Iris pigment epithelial cell (primary cell): ENCODE measurements at places on chromosomes 2 and 18.

DNA sequence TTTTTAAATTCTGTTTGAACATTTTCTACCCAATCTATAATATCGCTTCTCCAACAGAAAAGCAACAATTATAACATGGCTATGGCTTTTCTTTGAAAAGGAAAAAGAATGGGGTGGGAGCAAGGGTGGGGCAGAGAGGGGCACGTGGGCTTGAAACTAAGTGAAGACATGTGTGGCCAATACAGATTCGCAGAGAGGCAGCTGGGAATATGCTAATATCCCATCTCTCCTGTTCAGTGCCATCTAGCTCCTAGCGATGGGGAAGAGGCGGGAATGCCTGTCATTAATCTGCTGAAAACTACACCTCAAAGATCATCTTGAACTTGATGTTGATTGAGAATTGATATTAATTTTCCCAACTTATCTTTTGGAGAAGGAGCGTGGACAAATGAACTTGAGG, 65.5 kb upstream of the ITGA6 start:
- no peak for DNase-seq

DNA sequence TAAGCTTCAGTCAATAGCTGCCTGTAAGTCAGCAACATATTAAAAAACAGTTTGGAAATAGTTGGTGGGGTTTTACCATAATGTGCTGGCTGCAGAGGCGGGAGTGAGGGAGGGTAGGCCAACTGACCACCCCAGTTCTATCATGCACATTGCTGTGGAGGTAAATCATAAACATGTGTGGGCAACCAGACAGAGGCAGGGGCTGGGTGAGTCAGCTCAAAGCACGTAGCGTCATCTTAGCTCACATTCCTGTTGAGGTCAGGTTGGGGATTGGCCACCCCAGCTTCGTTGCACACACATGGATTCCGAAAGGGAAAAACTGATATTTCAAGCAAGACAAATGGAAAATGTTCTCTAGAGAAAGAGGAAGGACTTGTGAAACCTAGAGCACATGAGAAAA, 19.5 kb downstream of the GPR45 start:
- peak; percentile 100 for DNase-seq

GRCh38 chr18:12608301-12608700, 49.6 kb downstream of the SPIRE1 start:
- DNase-seq: peak; percentile 71

DNA sequence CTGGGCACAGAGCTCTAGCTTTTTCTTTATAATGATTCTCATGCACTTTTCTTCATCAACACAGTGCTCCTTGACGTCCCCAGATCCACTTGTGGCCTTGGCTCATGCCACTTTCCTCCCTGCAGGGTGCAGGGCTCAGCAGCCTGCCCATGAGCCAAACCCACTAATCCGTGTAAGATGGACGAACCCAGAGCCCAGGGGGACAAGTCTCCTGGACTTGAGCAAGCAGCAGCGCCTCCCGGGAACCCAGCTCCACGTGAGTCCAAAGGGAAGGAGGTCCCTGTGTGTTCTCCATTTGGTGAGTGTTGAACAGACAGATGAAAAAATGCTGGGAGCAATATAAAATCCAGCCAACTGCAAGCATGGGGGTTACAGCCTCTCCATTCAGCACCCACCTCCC, 470.6 kb upstream of the HS6ST1 start:
- DNase-seq: no peak

DNA sequence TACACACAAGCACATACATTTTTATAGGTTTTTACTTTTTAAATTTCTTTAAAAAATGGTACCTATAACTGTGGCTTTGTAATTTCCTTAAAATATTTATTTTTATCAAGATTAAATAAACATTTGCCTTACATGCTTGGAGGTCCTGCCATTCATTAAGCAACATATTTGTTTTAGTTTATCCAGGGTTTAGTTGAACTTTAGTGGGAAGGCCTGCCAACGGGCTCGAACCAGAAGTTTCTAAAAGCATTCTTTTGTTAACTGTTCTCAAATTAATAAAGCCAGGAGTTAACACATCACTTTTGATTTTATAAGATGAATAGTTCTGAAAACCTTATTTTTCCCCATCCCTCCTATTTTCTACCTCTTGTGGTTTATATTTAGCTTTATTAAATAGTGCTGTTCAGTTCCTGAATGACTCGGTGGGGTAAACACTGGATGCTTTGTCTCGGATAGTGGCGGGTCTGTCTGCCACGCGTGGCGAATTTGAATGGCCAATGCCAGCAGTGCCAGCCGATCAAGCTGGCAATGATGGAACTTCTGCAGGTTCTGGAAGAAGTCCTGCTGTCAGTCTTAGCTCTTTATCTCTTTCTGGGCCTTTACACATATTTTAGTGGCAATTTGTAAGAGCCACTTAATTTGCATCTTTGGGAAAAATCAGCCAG, 32.2 kb downstream of the SH3YL1 start:
- no peak for DNase-seq

- DNase-seq: peak; percentile 3
Observed at GRCh38 chr2:235433860-235434259, 60.0 kb upstream of the AGAP1 start.

DNA sequence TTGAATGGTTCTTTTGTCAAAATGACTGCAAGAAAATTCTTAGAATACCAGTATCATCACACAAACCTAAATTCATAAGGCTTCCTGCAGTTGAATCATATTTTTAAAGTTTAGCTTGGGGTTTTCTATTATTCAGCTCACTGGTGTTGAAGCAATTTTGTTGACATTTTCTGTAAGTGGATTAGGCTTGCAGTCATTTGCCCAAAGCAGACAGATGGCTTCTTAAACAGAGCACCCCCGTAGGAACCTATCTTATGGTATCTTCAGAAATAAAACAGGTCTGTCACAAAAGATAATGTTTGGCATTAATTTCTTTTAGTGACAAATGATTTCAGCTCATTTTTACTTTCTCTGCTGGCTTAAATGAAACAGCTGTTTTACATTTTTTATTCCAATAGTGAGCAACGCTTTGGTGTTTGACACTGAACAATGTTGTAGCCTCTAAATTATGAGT, 331.1 kb downstream of the PLCL1 start:
- DNase-seq: no peak

DNA sequence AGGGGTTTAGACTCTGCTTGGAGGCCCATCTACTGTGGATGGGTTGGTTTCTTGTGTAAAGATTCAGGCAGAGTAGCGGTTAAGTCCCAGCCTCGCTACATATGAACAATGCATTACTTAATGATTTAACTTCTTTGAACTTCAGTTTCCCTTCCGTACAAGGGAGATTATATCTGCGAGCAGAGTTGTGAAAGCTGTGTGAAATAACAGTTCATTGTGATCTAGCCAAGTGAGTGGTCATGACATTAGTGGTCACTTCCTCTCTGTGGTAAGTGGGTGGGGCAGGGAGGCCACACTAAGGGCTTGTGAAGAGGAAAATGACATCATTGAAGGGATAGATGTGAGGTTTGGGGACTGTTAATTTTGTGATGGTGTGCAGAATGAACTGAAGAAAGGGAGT, 14.1 kb upstream of the MEX3C start:
- peak; percentile 91 for DNase-seq

- no peak for DNase-seq
Observed at GRCh38 chr18:47709556-47709955, 220.9 kb downstream of the SMAD2 start.

- no peak for DNase-seq
Observed at GRCh38 chr2:121519732-121520640, 10.7 kb upstream of the RNU4ATAC start.

DNA sequence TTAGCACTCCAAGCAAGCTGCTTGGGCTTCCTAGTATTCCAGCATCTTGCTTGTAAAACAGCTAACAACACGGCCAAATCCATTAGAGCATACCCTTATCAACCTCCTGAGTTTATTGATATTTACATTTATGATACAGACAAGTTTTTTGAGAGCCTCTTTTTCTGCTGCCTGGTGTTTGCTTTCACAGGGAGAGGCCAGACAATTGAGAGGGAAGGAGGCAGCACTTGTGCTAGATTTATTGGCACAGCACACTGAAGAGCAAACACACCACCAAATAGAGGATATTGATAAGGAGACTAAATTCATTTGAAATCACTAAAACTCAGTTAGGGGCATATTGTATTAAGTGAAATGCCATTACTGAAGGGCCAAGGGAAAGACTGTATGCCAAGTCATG, 1142.3 kb upstream of the FANCL start:
- DNase-seq: no peak

- DNase-seq: peak; percentile 61
Observed at GRCh38 chr2:38528008-38528442, 74.7 kb downstream of the HNRNPLL start.

GRCh38 chr18:8769509-8770095, 64.2 kb downstream of the MTCL1 start:
- DNase-seq: no peak

- no peak for DNase-seq
Observed at GRCh38 chr2:77602771-77603170, 80.6 kb upstream of the LRRTM4 start.

DNA sequence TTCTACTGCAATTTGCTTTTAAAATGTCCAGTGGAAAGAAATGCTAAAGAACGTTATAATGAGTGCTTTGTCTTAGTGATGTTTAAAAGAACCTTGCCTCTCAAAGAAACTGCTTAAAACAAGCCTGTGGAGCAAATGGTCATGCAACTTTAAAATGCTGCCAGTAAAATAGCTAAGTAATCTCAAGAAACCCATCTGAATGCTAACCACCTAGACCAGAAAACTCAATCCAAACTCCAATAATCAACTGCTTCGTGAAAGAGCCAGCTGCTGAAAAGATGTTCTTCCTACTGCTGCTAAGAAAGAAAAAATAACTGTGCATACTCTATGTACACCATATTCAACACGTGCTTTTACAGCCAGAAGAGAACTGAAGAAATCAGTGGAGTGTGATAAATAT, 145.6 kb downstream of the PDE1A start:
- DNase-seq: no peak

- DNase-seq: peak; percentile 59
Observed at GRCh38 chr2:88831792-88832248, 140.3 kb downstream of the RPIA start.

- DNase-seq: no peak
Observed at GRCh38 chr2:170371231-170371998, 193.5 kb downstream of the MYO3B start.

GRCh38 chr18:68667121-68667520, 47.8 kb downstream of the TMX3 start:
- peak; percentile 54 for DNase-seq

GRCh38 chr2:68157002-68157401, 686 bp upstream of the PNO1 start:
- DNase-seq: peak; percentile 39

DNA sequence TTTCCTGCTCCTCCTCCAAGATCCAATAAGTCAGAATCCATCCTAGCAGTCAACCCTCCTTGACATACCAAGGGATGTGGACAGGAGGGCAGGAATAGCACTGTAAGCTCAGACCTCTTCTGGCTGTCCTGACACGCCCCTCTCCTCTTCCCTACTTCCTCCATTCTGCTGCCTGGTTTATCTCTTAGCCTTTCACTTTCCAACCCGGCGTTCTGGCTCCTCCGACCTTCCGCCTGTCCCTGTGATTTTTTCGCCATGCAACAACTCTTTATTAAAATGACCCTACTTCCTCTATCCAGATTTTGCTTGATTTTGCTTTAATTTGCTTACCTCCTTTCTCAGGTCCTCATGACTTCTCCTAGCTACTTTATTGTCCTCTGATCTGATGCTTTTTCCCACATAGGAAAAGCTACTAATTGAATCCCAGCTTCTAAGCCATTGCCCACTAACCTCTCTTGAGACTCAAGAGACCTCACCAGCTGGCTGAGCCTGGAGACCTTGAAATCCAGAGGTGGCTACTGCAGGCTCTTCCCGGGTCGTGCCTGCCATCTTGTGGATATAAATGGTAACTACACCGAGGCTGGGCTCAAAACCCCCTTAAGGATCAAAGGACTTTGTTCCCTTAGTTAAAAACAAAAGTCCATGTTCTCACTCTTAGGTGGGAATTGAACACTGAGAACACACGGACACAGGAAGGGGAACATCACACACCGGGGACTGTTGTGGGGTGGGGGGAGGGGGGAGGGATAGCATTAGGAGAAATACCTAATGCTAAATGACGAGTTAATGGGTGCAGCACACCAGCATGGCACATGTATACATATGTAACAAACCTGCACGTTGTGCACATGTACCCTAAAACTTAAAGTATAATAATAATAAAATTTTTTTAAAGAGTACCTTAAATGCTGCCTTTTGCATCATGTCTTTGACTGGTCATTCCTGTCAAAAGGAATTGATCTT, 139.4 kb downstream of the AKAIN1 start:
- DNase-seq: peak; percentile 29

- no peak for DNase-seq
Observed at GRCh38 chr2:126107883-126108282, 548.1 kb upstream of the GYPC start.

DNA sequence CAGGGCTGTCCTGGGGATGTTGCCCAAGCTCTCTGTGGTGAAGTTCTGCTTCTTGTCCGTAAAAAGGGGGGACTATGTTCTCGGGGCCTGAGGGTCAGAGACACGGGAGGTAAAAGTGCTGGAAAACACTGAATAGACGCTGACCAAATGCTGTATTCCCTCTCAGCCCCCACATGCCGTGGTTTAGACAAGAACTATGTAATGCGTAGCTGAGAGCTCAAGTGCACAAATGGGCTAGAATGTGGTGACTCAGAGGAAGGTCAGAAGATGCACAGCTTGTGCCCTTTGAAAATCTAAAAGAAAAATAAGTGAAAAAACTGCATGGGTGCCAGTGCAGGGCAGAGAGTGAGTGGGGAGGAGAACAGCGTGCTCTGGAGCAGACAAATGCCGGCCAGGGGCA, 80.3 kb upstream of the MAP4K4 start:
- DNase-seq: peak; percentile 95

- no peak for DNase-seq
Observed at GRCh38 chr2:223221139-223221835, 169.3 kb downstream of the KCNE4 start.

GRCh38 chr2:51510303-51510702, 478.4 kb upstream of the NRXN1 start:
- no peak for DNase-seq

DNA sequence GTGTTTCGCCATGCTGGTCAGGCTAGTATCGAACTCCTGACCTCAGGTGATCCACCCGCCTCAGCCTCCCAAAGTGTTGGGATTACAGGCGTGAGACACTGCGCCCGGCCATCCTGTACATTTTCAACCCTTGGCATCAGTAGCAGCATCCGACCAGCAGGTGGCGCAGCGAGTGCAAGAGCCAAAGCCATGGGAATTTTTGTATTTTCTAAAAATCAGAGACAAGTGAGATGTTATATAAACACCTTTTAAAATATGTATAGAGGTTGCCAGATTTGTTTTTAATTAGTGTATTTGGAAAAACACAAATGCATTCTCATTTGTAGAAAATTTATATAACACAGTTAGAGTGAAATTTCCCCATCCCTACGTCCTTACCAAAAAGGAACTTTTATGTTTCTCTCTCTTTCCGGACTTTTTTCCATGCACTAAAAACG, 36.8 kb downstream of the MOGAT1 start:
- DNase-seq: peak; percentile 65
